ENCODE measurements at places on chromosomes 16 and 17. TPM values are rescaled to one million over a fixed set of nuclear protein-coding genes. Genes with fewer than 3 reads are reported as not detected.

The SRCAP gene
- 57.2 TPM for total RNA-seq

The PPP1R27 gene
- not detected for total RNA-seq

The HBA1 gene
- not detected for total RNA-seq

The ITGAD gene
- total RNA-seq = not detected

The DOC2B gene
- total RNA-seq = not detected

The RTN4RL1 gene
- total RNA-seq = 0.27 TPM

The CCL7 gene
- not detected for total RNA-seq

The FADS6 gene
- total RNA-seq = not detected

The GAS2L2 gene
- total RNA-seq = 0.27 TPM

The WSCD1 gene
- total RNA-seq = 0.05 TPM

The CACNG5 gene
- not detected for total RNA-seq

The DPEP2 gene
- 2.9 TPM for total RNA-seq

The CDK5R1 gene
- total RNA-seq = 10.5 TPM

The NEK8 gene
- 3.9 TPM for total RNA-seq

The SLFN12L gene
- total RNA-seq = 41.7 TPM

The DNAI2 gene
- total RNA-seq = 0.45 TPM

The ATF7IP2 gene
- total RNA-seq = 25.8 TPM

The CRHR1 gene
- total RNA-seq = not detected

The NUDT21 gene
- total RNA-seq = 306 TPM

The TBX6 gene
- total RNA-seq = 2.5 TPM

The FZD2 gene
- 0.16 TPM for total RNA-seq

The NARF gene
- total RNA-seq = 63.9 TPM

The G6PC1 gene
- total RNA-seq = not detected

The PRDM7 gene
- not detected for total RNA-seq

The EPX gene
- total RNA-seq = not detected

The PRAC2 gene
- total RNA-seq = not detected

The TEKT5 gene
- total RNA-seq = 0.43 TPM

The MYH13 gene
- total RNA-seq = not detected

The TBX2 gene
- total RNA-seq = not detected

The STAC2 gene
- total RNA-seq = 0.56 TPM

The KRT28 gene
- total RNA-seq = not detected

The MT1G gene
- total RNA-seq = 39.0 TPM

The GUCY2D gene
- not detected for total RNA-seq

The NPIPB9 gene
- total RNA-seq = 3.8 TPM

The TBC1D28 gene
- not detected for total RNA-seq

The EFNB3 gene
- not detected for total RNA-seq

The TEKT1 gene
- not detected for total RNA-seq

The NAGS gene
- 1.7 TPM for total RNA-seq

The WNK4 gene
- total RNA-seq = 0.65 TPM

The CPHXL gene
- not detected for total RNA-seq

The TEX14 gene
- total RNA-seq = 0.31 TPM

The RNF40 gene
- 68.1 TPM for total RNA-seq

The TSPAN10 gene
- total RNA-seq = 0.18 TPM

The ZG16 gene
- total RNA-seq = not detected

The OTOP3 gene
- total RNA-seq = not detected

The RNF43 gene
- 0.34 TPM for total RNA-seq

The CCL13 gene
- not detected for total RNA-seq

The TMEM101 gene
- total RNA-seq = 26.1 TPM

The TBC1D3E gene
- not detected for total RNA-seq

The ABCA6 gene
- total RNA-seq = not detected

The BTBD17 gene
- total RNA-seq = not detected

The RABEP1 gene
- 58.7 TPM for total RNA-seq

The MYH2 gene
- total RNA-seq = not detected

The CTRL gene
- total RNA-seq = 3.9 TPM

The PDE6G gene
- total RNA-seq = 11.4 TPM

The CCL18 gene
- total RNA-seq = not detected

The SHISA9 gene
- not detected for total RNA-seq

The NPIPB6 gene
- 0.52 TPM for total RNA-seq

The LLGL2 gene
- 7.2 TPM for total RNA-seq
